ENCODE measurements at places on chromosomes 7 and 10. TPM values are rescaled to one million over a fixed set of nuclear protein-coding genes. Genes with fewer than 3 reads are reported as not detected.

Gene SUN3
- not detected for total RNA-seq

Gene AKR1B1
- total RNA-seq = 54.9 TPM

Gene CLEC5A
- under 0.01 TPM for total RNA-seq

GRCh38 chr7:51764976-51765375 is 448.4 kb upstream of the COBL start:
- no peak for DNase-seq

DNA sequence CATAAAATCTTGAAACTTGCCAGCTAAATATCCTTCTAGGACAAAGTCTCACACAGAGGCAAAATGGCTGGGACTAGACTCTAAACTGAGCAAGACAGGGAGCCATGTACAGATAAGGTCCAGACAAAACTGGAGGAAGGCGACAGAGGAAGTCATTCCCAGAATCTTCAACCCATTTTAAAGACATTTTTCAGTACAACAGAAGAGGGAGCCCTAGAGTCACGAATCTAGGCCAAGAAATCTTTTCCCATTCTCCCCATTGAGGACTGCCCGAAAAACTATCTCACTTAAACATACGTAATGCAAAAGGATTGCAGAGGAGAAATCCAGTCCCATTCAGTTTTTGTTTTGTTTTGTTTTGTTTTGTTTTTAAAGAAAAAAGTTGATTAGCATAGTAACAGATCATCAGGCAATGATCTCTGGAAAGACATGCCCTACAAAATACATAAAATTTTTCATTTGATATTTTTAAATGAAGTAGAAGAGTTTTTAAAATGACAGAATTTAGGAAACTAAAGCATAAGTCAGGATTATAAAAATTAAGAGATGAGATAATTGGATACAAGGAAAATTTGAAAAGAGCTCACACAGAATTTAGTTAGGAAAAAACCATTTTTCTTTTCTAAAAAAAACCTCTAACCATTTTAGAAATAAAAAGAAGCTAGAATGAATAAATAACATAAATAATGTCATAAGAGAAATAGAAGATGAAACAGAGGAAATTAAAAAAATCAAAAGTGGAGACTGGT is 16.9 kb upstream of the PRF1 start:
- no peak for DNase-seq

Data from hematopoietic multipotent progenitor cell (in vitro differentiated cells).